Hair follicular keratinocyte (primary cell): ENCODE measurements at places on chromosomes 6 and 20. TPM values are rescaled to one million over a fixed set of nuclear protein-coding genes. Genes with fewer than 3 reads are reported as not detected.

The HTR1E gene
- not detected in 2 replicates for total RNA-seq

The INSM1 gene
- total RNA-seq, result not detected in 2 replicates

The SLCO4A1 gene
- 0.38 and 0.55 TPM in 2 replicates for total RNA-seq

The CTAGE9 gene
- not detected in 2 replicates for total RNA-seq

The LAMA2 gene
- 0.23 and 0.30 TPM in 2 replicates for total RNA-seq

The OPRM1 gene
- total RNA-seq, result not detected in 2 replicates

The TINAG gene
- total RNA-seq, result not detected in 2 replicates

The KAT14 gene
- 9.0 and 12.5 TPM in 2 replicates for total RNA-seq

The BNIP5 gene
- not detected in 2 replicates for total RNA-seq

The C6orf52 gene
- 1.0 and 3.1 TPM in 2 replicates for total RNA-seq

The FYN gene
- 32.0 and 51.2 TPM in 2 replicates for total RNA-seq

The ZNF341 gene
- total RNA-seq, result 1.6 and 1.9 TPM in 2 replicates

The ZNF311 gene
- total RNA-seq, result 0.84 and 1.6 TPM in 2 replicates

The HLA-F gene
- total RNA-seq, result 10.9 and 21.6 TPM in 2 replicates

The ZNF318 gene
- 7.3 and 7.7 TPM in 2 replicates for total RNA-seq

The BPIFB2 gene
- total RNA-seq, result not detected in 2 replicates

The BPIFA3 gene
- not detected in 2 replicates for total RNA-seq

The TNF gene
- total RNA-seq, result 3.3 and 4.5 TPM in 2 replicates

The NKAIN2 gene
- not detected in 2 replicates for total RNA-seq
